ENCODE measurements at places on chromosomes 13 and 19.

DNA sequence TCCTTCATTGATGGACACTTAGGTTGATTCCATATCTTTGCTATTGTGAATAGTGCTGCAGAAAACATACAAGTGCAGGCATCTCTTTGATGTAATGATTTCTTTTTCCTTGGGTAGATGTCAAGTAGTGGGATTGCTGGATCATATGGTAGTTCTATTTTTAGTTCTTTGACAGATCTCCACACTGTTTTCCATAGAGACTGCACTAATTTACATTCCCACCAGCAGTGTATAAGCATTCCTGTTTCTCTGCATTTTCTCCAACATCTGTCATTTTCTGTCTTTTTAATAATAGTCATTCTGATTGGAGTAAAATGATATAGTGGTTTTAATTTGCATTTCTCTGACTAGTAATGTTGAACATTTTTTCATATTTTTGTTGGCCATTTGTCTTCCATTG is 116.7 kb downstream of the LMO7 start:
- no peak for DNase-seq

- no peak for DNase-seq
Measured at GRCh38 chr13:66001140-66001539, 1229.0 kb downstream of the PCDH9 start.

GRCh38 chr19:11203194-11204075 is 6.1 kb upstream of the KANK2 start:
- DNase-seq: peak; percentile 34

DNA sequence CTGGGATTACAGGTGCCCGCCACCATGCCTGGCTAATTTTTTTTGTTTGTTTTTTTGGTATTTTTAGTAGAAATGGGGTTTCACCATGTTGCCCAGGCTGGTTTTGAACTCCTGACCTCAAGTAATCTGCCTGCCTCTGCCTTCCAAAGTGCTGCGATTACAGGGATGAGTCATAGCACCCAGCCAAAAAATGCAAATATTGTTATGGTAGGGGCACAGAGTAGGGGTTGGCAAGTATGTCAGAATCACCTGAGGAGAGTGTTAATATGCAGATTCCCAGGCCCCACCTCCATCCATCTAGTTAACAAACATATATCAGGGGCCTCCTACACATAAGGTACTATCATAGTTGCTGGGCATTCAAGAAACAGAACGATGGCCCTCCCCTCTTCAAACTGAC is 44.7 kb downstream of the VAV1 start:
- DNase-seq: no peak

GRCh38 chr13:47033216-47033615 is 136.4 kb upstream of the HTR2A start:
- no peak for DNase-seq

DNA sequence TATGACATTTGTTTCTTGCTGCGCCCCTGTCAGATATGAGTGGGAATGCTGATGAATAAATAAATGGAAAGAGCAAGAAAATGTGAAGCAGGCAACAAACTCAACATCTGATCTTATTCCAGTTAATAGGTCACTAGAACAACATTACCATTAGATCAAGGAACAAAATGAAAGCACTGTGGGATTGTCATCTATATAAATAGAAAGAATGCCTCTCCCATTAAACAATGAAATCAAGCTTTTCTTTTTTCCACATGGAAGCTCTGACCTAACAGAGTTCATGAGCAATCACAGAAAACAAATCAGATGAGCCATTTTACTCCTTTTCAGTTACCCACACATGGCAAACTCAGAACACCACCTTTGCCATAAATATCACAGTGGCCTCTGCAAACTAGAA is 354.8 kb downstream of the SUCLA2 start:
- DNase-seq: no peak

GRCh38 chr13:99971576-99972189 is at the start of gene ZIC5:
ZIC5 (minus strand) TSS chr13:99971767; CDS start chr13:99971603, 164 bp downstream.
- DNase-seq: no peak

GRCh38 chr13:59677966-59678814 is 485.5 kb downstream of the DIAPH3 start:
- no peak for DNase-seq

DNA sequence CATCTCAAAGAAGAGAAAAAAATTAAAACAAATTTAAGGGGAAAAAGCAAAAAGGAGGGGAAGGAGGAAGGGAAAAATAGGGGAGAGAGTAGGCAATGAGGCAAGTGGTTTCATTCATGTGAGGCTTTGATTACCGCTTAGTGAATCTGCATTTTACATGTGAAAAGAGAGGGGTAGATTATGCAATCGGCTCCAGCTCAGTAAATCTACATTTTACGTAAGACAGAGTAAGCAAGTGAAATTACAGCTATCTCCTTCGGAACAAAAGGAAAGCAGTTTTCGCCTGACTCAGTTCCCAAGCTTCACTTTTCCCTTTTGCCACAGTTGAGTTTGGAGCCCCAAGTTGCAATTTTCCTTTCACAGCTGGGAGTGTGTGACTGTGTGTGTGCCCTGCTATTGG is 16.0 kb upstream of the OLFM2 start:
- DNase-seq: no peak

GRCh38 chr13:104954210-104954609 is 1581.3 kb downstream of the EFNB2 start:
- no peak for DNase-seq

- no peak for DNase-seq
Measured at GRCh38 chr13:111474136-111475002, 153.9 kb downstream of the TEX29 start.

DNA sequence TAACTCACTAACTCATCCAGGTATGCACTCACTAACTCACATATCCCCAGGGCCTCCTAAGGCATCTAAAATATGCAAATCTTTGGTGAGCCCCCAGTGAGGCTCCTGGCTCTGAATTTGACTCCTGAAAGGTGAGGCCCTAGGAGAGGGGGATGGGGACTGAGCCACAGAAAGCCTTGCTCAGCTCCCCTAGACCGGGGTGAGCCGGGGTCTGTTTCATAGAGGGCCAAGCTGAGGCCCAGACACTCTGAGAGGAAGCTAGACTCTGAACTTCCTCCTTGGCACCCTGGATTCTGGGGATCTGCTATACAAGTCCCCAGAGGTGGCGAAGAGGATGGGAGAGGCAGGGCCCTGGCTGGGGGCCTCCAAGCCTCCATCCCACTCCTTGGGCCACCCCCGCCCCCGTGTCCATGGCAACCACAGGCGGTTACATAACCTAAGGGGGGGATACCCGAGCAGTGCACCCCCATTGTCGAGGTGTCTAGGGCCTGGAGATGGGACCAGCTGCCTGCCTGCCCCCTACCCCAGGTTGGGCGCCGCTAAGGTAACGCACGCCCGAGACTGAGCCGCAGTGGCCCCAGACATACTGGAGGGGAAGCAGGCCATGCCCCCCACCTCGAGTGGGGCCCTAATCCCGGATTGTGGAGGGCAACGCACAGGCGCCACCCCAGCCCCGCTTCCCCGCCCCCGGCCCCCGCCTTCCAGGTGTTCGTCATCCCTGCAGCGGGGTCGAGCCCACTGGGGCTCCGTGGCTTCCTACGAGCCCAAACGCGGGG is 646 bp downstream of the ABHD8 start:
- DNase-seq: no peak

GRCh38 chr13:110092831-110093247 is 214.1 kb downstream of the COL4A1 start:
- no peak for DNase-seq

- no peak for DNase-seq
Measured at GRCh38 chr13:77360032-77360685, 33.3 kb upstream of the MYCBP2 start.

DNA sequence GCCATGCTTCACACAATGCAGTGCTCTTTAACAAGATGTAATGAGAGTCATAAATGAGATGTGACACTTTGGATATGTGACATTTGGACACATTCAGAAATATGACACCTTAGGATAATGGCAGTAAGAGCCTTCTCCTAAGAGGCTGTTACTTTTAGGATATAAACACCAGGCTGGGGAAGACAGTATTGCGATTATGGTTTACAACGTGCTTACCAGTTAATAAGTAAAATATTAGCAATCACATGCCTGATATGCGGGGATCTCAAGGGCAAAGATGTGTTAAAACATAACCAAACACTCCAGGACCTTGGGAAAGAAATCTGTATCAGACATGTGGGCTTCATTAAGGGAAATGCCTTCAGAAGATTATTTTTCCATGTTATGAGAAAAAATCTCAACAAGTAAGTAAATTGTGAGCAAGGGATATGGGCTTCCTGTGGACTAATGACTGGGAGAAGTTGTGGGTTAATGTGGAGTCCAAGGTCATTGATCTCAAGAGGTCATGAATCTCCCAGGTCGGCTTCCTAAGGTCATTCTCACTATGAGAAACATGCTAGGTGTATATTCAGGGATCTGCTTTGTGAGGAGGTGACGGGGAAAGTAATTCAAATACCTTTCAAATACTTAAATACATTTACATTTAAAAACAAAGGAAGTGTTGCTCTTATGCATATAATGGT is 105.3 kb downstream of the STARD13 start:
- no peak for DNase-seq

- no peak for DNase-seq
Measured at GRCh38 chr19:7000333-7000732, 20.9 kb downstream of the MBD3L2B start.
